ENCODE measurements at places on chromosomes 7 and 10.

DNA sequence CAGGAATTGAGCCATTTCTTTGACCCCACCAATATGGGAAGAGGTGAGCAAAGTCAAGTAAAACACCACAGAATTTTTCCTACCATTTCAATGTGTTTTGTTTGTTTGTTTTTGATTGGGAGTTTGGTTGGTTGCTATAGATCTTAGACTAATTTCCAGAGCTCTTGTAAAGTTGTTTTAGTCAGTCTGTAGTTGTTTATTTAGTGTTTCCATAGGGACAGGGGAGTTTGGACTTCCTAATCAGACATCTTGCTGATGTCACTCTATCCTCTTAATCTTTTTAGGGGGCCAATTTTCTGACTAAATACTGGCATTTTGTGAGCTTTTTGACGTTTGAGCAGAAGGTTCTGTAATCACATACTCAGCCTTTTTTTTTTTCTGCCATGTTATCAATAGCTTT, 266.9 kb downstream of the ABCA13 start:
- no peaks in the 10 kb centered on the region for H3K27me3 ChIP-seq
- no peak overlapping the region for H3K27ac ChIP-seq
- no peak overlapping the region for H3K4me3 ChIP-seq
- DNase-seq: no peak
- no peaks in the 10 kb centered on the region for H3K4me1 ChIP-seq

- H3K4me1 ChIP-seq: no peaks in the 10 kb centered on the region
- H3K27ac ChIP-seq: no peak overlapping the region
- DNase-seq: no peak
- no peak overlapping the region for H3K4me3 ChIP-seq
- no peaks in the 10 kb centered on the region for H3K36me3 ChIP-seq
- no peaks in the 10 kb centered on the region for H3K27me3 ChIP-seq
Measured at GRCh38 chr7:20314198-20314597, 16.5 kb upstream of the ITGB8 start.

DNA sequence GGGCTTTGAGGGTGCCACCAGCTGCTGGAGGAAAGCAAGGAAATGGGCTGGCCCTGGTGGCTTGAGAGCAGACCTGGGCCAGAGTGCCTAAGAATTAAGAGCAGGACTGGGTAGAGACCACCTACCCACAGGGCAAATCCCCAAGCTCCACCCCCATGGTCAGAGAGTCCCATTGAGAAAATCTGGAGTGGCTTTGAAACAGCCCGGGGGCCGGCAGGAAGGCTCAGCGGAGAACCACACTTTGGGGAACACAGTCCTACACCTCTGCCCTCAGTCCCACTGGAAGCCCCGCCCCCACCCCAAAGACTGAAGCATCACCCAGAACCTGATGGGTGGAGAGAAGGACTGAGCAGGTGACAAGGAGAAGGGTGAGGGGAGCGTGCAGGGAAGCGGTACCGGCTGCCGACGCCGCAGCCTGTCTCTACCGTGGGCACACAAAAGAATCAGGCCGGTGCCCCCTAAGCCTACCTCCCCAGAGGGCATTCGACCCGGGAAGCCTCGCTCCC, 3.6 kb downstream of the SMARCD3 start:
- H3K4me1 ChIP-seq: peaks cover 42% of the 10 kb centered on the region
- peaks cover 29% of the 10 kb centered on the region for H3K27me3 ChIP-seq
- no peak overlapping the region for H3K4me3 ChIP-seq
- no peak overlapping the region for H3K27ac ChIP-seq
- no peak for DNase-seq

- no peak for DNase-seq
- H3K4me3 ChIP-seq: no peak overlapping the region
- H3K36me3 ChIP-seq: peaks cover 46% of the 10 kb centered on the region
- no peak overlapping the region for H3K27ac ChIP-seq
Measured at GRCh38 chr7:158758586-158759244, 54.1 kb upstream of the NCAPG2 start.
